ENCODE measurements at places on chromosomes 5 and 9.

- no peak for DNase-seq
Measured at GRCh38 chr5:33479311-33479710, 38.5 kb downstream of the TARS1 start.

DNA sequence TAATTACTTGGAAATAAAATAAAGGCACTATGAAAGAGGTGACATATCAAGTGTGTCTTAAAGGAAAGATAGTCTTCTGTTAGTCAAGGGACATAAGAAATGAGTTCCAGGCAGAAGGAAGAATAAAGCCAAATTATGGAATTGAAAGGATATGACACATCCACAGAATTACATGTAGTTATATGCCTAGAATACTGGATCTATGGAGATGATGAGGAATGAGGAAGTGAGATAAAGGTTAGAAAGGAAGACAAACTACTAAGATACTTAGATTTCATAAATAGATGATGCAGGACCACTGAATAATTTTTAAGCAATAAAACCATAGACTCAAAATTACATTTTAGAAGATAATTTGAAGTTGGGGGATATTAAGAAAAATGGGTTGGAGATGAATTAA, 609.8 kb downstream of the PTPRD start:
- no peak for DNase-seq

DNA sequence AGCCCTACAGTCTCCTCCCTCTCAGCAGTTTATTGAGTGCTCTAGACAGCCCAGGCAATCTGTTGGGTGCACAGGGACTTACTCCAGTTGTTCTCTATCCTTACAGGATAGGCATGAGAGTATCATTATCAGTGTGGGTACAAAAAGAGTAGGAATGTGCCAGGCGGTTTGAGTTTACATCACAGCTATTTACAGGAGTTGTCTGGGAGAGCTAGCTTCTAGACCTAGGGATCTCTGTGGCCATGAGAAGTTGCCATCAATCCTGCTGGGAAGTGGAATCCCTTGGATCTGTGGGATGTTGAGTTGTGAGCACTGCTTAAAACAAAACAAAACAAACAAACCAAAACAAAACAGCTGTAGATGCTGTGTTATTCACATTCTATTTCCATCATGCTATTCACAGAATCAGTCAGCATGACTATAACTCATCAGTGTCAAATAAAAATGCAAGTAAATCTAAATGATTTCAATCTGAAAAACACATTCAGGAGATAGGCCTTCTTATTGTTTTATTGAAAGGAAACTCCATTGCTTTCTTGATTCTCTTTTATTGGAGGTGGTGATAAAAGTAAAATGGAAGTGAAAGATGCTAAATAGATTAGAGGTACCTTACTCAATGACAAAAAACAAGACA, 552.4 kb upstream of the ZNF608 start:
- no peak for DNase-seq

DNA sequence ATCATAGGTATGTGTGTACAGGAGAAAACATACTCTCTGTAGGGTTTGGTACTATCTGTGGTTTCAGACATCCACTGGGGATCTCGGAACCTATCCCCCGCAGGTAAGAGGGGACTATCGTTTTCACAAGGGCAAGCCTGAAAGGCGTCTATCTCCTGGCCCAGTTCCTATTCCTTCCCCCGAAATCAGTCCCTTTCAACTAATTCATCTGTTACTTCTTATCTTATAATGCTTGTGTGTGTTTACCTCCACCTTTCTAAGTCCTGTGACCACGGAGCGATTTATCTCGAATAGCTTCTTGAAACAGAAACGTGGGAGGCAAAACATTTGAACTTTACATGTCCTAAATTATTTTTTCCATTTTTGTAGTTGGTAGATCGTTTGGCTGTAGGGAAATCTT, 11.4 kb downstream of the ABO start:
- DNase-seq, result no peak

- DNase-seq, result no peak
Measured at GRCh38 chr5:116409591-116410296, 164.9 kb downstream of the SEMA6A start.

DNA sequence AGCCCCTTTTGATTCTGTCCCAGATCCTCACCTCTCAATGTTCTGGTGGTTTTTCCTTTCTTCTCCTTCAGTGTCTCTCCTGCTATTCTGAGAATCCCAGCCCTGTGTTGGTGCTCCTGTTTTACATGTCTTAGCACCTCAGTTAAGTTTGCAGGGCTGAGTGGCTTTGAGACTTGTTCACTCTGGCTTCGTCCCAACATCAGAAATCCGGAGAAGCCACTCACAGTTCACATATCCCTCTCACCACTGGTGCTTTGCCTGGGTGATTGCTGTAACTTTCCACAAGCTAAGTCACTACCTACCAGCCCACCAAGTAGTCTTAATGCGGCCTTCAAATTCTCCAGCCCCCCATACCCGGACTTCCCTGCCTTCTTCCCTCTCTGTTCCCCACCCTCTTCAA, 40.2 kb downstream of the CYFIP2 start:
- DNase-seq, result no peak

DNA sequence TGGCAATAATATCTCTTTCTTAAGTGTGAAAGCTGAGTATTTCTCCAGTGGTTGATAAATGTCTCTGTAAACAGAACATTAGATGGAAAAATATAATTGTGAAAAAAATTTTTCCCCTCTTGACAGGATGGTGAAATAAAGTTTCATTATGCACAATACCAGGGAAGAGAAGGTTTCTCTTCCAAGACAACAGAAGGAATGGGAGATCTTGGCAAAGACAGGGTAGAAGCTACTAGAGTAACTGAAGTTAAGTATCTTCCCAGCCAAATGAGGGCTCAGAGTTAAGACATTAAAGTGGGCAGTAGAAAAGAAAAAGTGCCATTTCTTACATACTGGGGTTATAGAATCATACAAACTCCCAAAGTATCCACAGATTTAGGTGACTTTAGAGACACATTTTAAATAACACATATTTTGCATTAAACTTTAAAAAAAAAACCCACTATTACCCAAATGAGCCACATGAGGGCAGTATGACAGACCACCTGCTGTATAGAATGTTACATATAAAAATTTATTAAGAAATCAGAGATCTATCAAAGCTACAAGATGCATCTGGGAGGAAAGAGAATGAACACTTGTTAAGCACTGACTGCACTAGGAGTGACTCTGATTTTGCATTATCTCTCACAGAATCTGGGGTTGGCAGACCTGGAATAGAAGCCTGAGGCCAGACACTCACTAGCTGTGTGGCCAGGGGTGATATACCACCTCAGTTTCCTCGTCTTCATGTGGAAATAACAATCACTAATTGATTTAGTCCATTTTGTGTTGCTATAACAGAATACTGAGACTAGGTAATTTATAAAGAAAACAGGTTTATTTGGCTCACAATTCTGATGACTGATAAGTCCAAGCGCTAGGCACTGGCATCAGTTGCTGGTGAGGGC, 98.5 kb downstream of the ARSB start:
- no peak for DNase-seq

- peak; percentile 31 for DNase-seq
Measured at GRCh38 chr5:81749561-81750307, 1.2 kb downstream of the SSBP2 start.

- DNase-seq, result no peak
Measured at GRCh38 chr5:123455640-123456039, 32.4 kb upstream of the CEP120 start.

DNA sequence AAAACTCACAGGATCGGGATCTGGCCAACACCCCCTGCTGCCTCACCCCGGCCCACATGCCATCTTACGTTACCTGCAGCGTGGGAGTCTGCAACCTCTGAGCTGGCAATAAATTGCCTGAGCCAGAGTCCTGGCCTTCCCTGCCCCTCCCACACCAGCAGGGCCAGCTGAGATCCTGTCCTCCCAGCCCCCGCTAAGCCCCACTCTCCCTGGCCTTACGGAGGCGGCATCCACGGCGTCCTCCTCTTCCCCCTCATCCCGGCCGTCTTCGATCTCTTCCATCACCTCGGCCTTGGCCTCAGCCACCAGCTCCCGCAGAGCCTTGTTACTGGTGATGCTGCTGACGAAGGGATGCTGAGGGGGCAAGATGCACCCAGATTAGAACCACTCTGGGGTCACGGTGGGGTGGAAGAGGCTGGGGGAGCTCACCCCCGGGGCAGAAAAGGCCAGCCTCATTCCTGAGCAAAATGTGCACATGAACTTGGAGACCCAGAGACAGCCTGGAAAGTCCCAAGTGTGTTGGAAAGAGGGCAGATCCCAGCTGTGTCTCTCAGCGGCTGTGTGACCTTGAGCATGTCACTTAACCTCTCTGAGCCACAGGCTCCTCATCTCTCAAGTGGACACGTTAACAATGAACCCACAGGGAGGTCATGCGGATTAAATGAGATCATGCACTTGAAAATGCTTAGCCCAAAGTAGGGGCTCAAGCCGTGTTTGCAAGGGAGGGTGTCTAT, 89.9 kb upstream of the FBXW11 start:
- DNase-seq, result no peak

DNA sequence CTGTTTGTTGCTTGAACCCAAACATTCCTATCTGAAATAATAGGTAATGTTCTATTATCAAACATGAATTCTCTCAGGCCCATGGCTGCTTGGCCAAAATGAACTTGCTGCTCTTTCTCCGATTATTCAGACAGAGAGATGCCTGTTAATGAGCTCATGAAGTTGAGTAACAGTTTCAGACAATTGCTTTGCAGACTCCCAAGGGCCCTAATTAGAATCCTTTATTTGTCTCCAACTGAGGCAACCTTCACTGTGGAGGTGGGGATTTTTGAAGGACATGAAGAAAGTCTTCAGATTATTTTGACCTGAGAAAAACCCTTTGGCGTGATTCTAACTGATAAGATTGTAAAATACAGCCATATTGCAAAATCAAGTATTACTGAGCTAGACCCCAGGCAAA, 466.7 kb downstream of the NFIB start:
- no peak for DNase-seq

- no peak for DNase-seq
Measured at GRCh38 chr5:61866930-61867329, 439.1 kb upstream of the KIF2A start.

DNA sequence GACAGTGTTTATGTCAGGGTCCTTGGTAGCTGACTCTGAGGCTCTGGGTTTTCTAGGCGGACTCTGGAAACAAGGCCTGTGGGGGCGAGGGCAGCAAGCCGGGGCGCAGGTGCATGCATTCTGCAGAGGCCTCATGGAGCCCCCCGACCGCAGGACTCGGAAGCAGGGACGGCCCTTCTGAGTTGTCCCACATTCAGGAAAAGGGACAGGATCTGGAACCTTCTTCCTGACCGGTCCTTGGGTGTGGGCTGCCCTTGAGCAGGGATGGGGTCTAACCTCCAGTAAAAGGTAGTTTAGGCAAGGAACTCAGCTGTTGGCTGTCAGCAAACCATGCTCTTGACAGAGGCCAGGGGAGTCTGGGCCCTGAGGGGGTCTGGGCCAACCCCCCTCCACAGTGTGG, 7.4 kb upstream of the COL5A1 start:
- no peak for DNase-seq

GRCh38 chr5:64979531-64979930, 210.8 kb downstream of the CWC27 start:
- DNase-seq, result no peak

DNA sequence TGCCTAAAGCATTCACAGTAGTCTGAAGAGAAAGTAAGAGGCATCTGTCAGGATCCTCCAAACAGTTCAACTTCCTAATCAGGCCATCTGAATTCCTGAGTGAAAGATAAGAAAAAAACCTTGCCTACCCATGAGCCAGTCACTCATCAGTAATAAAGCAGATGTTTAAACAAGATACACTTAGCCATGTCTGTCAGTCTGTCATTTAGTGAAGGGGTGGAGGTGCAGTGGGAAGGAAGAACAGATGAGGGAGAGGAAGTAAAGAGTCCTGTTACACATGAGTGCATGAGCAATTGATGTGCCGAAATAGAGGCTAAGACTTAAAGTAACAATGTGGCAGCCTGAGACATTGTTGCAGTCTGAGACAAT, 29.9 kb upstream of the DMRTA1 start:
- DNase-seq, result no peak

DNA sequence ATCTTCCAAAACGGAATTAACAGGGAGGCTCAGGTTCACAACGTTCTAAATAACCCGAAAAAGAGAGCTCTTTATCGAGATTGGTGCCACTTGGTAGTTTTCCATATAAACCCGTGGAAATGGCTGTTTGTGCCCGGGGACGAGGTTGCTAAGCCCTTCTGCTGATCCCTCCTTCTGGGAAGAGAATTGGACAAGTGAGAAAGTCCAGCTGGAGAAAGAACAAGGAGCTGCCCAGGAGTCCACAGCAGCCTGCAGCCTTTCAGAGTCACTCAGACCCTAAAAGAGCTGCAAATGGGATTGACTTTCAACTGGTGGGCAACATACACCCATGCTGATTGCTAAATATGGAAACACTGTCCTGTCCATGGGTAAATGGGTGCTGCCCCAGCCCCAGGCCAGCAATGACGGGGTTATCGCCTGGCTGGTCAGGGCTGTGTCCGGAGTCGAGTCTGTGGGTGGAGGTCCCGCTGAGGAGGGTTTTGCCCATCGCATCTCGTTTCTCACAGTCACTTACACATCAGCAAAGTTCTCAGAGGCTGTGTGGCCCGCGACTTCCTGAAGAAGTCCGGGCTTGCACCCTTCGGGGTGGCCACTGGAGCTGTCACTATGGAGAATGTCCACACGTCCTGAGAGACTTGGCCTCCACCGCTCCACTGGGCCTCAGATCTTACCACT, 40.7 kb upstream of the HSD17B3 start:
- no peak for DNase-seq

DNA sequence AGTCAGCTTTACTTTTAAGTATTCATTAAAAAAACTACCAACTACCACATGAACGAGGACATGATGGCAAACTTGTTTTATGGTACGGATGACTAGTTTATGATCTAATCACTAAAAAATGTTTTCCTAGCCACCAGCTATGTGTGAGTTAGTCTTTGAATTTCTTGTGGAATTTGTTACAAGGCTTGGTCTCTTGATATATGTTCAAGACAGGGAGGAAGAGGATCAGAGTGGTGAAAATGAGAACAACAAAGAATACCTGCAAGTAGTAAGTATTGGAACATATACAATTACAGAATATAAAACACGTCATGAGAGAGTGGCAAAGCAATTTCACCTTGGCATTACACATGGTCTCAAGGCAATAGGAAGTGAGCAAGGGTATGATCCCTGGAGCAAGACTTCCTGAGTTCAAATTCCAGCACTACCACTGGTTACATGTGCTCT, 548.6 kb upstream of the TLE4 start:
- no peak for DNase-seq

DNA sequence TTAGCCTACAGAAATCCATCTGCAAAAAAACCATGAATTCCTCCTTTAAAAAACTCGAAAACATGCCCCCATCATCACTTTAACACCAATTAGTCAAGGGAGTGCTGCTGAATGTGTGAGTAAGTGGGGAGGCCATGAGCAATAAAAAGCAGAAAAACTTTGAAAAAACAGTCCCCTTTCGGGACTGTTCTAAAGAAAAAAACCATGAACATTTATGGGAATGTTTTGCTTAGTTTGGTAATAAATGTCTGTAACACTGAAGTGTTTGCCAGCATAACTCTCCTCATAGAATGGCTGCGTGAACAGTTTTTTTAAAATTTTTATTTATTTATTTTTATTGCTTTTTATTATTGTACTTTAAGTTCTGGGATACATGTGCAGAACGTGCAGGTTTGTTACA, 99.4 kb upstream of the TARS1 start:
- no peak for DNase-seq

Measured in NCI-H187 (cell line).